Stimulated activated effector memory CD8-positive, alpha-beta T cell treated with anti-CD3 and anti-CD28 coated beads, Interleukin-12 subunit alpha, Interleukin-12 subunit beta, amount 100 ng/mL, for 72 hours (primary cell): ENCODE measurements at places on chromosomes 12 and 14.

DNA sequence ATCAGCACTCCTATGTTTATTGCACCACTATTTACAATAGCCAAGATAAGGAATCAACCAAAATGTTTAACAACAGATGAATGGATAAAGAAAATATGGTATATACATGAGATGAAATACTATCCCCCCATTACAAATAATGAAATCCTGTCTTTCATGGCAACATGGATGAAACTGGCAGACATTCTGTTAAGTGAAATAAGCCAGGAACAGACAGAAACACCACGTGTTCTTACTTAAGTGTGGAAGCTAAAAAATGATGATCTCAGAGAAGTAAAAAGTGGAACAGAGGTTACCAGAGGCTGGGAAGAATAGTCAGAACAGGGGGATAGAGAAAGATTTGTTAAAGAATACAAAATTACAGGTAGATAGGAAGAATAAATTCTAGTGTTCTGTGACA is 113.7 kb upstream of the MDM1 start:
- no peak for DNase-seq

GRCh38 chr12:69469854-69470188 is 367 bp upstream of the FRS2 start:
- DNase-seq: no peak

DNA sequence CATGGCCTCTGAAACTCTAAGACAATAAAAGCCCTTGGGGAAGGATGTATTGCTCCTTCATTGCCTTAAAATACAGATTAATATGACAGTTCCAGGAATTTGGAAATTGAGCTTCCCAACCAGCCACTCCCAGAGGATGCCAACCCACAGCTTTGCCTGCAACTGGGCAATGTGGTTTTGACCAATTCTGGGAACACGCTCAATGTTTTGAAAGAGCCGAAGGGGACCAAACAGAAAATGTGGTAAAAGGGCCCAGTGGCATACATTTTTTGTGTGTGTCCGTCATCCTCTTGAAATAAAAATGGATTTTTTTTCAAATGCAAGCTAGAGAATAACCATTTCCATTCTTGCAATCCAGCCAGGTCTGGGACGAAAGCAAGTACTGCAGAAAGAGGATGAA is 88.3 kb upstream of the PLEKHG7 start:
- no peak for DNase-seq

- peak; percentile 66 for DNase-seq
Measured at GRCh38 chr14:60721326-60722106, 2.6 kb downstream of the SIX4 start.

DNA sequence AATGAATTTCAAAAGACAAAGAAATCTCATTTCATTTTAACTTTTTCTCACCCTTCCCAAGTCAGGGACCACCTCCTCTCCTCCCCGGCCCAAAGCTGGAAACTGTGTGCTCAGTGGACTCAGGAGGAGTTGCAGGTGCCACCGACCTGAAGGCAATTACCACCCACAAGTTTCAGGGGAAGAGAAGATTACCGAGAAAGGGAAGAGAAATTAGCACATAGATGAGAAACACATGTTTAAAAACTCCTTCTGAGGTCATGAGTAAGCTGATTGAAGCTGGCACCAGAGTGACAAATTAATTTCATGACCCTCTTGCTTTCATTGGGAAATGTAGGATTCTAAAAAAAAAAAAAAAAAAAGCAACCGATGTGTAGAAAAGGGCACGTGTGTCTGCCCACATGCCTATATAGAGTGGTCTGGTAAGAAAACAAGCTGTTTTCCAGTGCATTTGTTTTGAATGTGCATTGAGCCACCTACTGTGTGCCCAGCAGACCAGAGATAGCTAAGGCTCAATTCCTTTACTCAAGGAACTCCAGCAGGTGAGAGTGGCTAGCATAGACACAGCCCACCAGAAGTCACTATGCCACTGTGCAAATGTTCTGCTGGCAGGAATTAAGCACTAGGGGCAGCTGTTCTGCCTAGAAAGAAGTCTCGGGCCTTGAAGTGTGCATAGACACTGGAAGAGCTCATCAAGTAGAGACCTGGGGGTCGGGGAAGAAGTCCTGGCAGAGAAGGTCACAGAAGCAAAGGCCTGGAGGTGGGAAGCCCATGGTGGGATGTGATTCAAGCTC is 30.5 kb downstream of the DPF3 start:
- no peak for DNase-seq

DNA sequence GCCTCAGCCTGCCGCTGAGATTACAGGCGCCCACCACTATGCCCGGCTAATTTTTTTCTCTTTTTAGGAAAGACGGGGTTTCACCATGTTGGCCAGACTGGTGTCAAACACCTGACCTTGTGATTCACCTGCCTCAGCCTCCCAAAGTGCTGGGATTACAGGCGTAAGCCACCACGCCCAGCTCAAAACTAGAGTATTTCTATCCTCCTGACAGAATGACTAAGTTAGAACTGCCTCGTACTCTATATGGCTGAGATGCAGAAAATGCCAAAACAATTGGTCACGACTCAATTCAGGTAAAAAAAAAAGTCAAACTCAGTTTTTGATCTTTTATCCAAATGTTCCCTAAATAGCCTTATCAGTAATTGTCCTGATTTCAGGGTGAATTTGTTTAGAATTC is 11.1 kb downstream of the AKAP5 start:
- no peak for DNase-seq

GRCh38 chr14:65177551-65177950 is 75.2 kb upstream of the MAX start:
- no peak for DNase-seq

DNA sequence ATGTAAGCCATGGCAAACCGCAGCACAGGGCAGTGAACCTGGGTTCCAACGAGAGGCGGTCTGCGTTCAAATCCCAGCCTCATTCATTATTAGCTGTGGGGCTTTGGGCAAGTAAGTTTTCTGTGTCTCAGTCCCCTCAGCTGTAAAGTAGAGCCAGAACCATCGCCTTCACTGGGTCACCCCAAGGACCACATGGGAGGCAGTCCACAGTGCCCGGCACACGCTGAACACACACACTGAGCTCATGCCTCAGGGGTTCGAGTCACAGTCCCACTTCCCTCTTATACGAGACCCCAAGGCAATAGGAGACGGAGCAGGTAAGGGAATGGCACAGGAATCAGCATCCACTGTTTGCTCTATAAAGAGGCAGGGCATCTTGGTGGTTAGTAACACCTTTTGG is 19.1 kb downstream of the LRTM2 start:
- DNase-seq: no peak

GRCh38 chr12:131929581-131930456 is 743 bp downstream of the PUS1 start:
- no peak for DNase-seq

DNA sequence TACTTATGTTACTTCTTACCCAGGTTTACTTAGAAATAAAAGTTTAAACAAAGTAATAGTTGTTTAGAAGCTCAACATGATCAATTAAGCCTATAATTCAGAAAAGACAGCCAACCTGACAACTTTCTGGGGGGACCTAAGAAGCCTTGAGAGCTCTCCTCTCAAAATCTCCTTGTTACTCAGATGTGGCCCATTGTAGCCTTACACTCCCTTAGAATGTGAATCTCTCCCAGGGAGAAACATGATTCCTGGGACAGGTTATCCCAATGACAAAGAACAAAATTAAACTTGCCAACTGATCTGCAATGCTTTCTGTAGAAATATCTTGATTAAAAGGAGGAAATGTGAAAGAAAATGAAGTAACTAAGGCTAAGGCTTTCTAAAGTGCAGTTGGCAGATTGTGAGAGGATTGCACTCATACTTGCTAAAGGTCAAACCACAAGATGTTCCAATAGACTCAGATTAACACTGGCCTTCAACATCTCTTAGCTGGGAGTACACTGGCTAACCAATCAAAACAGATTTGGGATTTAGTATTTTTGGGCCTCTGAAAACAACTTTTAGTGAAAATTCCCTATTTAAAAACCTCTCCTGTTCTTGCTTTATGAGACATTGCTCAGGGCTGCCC is 72.3 kb upstream of the TMX1 start:
- DNase-seq: no peak

- no peak for DNase-seq
Measured at GRCh38 chr12:32644431-32644830, 34.7 kb upstream of the DNM1L start.

- no peak for DNase-seq
Measured at GRCh38 chr14:65565948-65566347, 153.4 kb downstream of the FUT8 start.

DNA sequence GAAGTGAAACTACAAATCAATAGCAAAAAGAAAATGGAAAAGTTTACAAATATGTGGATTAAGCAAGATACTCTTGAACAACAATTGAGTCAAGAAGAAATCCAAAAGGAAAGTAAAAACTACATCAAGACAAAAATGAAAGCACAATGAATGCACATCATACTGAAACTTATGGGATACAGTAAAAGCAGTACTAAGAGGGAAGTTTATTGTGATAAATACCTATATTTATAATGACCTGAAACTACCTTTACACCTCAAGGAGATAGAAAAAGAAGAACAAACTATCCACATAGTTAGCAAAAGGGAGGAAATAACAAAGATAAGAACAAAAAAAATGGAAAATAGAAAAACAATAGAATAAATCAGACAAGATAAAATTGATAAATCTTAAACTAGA is 375.0 kb downstream of the TRHDE start:
- DNase-seq: no peak

DNA sequence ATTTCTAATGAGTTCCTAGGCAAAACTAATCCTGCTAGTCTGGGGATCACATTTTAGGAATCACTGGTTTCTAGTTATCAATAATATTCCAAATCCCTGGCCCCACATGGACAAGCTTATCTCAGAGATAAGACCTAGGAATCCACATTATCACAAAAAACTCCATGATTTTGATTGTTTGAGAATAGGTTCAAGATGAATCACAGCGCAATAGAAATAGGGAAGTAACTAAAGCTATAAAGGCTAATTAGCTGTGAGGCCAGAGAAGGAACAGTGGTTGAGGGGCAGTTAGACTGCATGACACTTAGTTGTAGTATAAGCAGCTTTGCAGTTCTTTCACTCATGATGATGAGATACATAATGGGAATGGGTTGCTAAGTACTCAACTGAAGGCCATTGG is 13.1 kb upstream of the ATP5F1B start:
- DNase-seq: no peak

- no peak for DNase-seq
Measured at GRCh38 chr12:116565963-116566362, 6.8 kb downstream of the MAP1LC3B2 start.

- no peak for DNase-seq
Measured at GRCh38 chr12:3538466-3539030, 47.5 kb downstream of the PRMT8 start.

DNA sequence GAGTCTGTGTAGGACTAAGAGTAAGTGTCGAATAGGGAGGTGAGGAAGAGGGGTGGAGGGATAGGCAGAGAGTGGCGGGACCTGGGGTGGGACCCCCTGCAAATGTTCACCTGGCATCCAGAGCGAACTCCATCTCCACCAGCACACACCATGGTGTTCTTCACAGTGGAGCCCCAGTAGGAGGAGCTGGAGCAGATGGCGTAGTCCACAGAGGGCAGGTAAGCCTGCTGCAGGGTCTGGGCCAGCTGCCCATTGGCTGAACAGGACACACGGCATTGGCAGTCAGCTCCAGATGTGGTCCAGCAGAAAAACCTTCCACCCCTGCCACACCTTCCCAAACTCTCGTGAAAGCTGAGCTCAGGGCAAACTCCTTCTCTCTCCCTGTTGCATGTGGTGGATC is 6.7 kb downstream of the CELA1 start:
- no peak for DNase-seq

GRCh38 chr14:93536945-93537344 is 106.2 kb downstream of the UNC79 start:
- no peak for DNase-seq

DNA sequence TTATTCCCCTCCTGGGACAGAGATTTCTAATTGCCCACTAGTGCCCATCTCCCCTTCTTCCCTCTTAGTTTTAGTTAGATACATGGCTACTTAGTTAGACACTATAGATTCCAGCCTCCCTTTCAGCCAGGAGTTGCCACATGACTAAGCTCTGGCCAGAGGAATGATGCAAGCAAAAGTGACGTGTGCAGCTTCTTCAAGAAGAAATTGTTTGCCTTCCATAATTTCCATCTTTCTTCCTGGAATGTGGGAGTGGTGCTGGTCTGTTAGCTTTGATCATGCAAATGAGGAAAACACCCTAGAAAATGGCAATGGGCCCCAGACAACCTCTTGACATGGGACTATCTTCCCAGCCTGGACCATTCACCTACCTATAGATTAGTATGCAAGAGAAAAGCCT is 21.4 kb downstream of the CCDC177 start:
- DNase-seq: no peak
